ENCODE measurements at places on chromosomes 7 and 10.
A peak's percentile ranks its signal among the peaks of the same experiment; 100 is the strongest.

DNA sequence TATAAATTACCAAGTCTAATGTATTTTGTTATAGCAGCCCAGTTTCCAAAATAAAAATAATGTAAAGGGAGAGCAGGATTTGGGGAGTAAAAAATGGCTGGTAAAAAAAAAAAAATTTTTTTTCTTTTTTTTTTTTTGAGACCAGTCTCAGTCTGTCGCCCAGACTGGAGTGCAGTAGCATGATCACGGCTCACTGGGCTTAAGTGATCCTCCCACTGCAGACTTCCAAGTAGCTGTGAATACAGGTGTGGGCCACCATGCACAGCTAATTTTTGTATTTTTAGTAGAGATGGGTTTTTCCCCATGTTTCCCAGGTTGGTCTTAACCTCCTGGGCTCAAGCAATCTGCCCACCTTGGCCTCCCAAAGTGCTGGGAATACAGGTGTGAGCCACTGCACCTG, 4.8 kb upstream of the LSM8 start:
- no peak for DNase-seq

GRCh38 chr7:103735377-103735776, 254.1 kb downstream of the RELN start:
- no peak for DNase-seq

DNA sequence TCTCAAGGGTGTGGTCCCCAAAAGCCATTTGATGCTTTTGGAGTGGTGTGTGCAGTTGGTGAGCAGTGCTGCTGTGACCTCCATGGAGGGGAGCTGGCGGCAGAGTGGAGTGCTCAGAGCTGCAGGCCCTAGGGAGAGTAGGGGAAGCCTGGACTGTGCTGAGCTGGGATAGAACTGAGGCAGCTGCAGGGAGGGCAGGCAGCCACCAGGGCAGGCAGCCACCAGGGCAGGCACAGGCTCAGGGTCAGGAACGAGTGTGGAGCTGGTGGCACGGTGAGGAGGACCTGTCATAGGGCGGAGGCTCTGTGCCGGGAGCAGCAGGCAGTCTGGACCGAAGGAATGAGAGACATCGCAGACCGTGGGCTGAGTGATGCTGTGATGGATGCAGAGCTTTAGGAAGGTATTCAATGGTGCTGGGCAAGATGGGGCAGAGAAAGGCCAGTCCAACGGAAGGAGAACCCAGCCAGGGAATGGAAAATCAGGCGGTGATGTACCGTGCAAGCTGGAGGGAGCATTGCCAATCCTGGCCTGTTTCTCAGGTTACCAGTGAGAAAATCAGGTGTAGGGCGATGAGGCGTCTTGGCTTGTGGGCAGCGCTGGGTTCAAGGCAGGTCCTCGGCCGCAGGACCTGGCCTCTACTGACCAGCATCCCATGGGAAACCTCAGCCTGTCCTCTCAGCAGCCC, 152.6 kb downstream of the CAMK1D start:
- DNase-seq, result no peak

DNA sequence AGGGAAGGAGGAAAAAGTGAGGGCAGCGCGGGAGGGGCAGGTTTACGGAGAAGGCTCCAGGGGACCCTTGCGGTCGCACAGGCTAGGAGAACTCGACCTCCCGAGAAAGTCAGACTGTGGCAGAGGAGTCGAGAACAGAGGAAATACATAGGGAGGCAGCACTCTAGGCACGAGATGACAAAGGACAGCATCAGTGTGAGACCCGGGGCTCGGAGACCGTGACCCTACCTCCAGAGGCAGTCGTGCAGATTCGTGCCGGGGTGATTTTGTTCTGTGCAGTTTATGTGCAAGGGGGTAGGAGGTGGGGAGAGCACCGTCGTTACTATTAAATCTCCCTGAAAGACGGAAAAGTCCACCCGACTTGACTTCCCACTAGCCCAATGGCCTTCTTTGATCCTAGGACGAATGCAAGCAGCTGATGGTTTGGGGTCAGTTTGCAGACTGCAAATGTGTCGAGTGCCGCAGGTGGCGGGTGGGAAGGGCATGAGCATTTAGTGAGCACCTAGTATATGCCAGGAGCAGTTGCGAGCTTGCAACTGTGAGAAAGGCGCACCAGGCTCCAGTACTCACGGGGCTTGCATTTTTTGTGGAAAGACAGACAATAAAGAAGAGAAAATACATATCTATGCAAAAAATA, 674 bp upstream of the OSBPL3 start:
- DNase-seq, result no peak

DNA sequence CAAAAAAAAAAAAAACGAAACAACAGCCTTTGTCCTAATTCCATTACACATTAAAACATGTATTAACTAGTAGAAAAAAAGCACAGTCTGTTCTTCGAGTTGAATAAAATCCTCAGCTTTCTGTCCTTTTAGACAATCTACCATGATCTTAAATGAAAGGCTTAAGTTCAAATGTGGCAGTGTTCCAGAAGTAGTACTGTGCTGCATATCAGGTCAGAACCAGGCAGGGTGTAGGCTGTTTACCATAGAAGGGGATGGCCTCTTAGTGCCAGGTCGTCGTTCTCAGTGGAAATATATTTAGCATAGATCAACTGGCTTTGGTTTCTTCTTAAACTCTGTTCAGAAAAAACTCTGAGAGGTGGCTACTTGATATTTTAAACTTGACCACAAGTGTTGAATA, 612.0 kb downstream of the CNTNAP2 start:
- DNase-seq, result no peak

GRCh38 chr10:17847585-17848296, 38.6 kb downstream of the MRC1 start:
- DNase-seq, result peak; percentile 22

GRCh38 chr7:151838861-151839381, 38.0 kb downstream of the PRKAG2 start:
- DNase-seq, result peak; percentile 56

DNA sequence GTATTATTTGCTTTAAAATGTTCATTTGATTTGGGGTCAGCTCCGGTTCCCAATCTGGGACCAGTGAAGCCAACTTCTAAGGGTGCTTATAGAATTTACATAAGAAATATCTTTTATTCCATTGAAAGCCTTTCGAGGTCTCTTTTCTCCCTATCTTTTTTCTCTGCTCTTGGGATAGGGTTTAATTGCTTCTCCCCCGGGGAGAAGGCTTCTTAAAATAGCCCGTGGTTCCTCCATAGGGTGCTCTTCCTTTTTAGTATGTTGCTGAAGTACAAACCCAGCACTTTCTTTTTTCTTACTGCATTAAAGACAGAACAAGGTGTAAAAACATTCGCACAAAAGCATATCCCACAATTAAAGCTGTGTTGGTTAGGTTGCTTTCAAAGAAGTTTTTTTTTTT, 107.5 kb downstream of the POU6F2 start:
- DNase-seq, result no peak

DNA sequence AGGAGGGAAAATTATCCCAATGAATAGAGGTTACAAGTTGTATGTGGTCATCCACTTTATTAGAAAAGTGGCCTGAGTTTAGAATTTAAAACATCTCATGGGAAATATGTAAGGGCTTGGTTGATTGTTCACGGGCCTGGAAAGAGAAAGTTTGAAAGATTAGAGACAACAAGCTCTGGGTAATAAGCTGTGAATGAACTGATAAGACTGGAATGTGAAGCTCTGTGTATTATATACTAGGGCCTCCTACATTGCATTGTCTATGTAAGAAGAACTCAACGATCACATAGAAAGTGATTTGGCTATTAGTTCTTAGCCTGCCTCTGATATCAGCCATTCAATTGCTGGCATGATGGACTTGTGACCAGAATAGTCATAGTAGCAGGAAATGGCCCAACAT, 199.2 kb upstream of the MAGI2 start:
- DNase-seq, result no peak

Data from CD4-positive, alpha-beta T cell treated with Interleukin-21 for 1 hour (primary cell).